Stimulated activated CD4-positive, alpha-beta T cell treated with anti-CD3 and anti-CD28 coated beads, Interleukin-2, amount 100 ng/mL, for 24 hours (primary cell): ENCODE measurements at places on chromosomes 11 and 22.
A peak's percentile ranks its signal among the peaks of the same experiment; 100 is the strongest.

GRCh38 chr11:58060939-58061672, 30.4 kb downstream of the OR6Q1 start:
- no peak for DNase-seq

DNA sequence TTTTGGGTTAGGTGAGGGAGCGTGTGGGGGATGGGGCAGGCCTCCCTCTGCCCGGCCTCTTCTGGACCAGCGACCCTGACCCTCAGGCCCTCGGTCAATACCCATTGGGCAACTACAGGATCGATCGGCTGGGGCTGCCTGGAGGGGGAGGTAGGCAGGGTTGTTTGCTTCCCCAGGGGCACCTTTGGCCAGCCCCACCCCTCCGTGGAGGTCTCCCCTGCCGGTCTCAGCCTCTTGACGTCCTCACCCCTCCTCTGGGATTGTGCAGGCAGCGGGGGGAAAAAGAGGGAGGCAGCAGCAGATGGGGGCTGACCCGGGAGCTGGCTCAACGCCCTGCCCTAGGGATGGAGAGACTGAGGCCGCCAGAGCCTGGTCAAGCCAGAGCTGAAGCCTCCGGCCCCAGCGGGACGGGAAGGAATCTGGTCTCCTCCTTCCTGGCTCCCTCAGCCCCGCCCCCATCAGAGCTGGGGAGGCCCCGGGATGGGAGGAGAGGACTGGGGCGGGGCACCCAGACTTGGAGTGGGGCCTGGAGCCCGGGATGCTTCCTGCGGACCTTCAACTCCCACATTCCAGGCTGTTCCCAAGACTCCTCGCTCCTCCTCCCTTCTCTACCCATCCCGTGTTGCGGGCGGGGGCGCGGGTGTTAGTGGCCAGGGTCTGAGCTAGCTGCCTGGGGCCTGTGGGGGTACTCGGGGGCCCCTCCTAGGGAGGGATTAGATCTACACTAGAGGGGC, 14.4 kb upstream of the CDC42EP1 start:
- no peak for DNase-seq

DNA sequence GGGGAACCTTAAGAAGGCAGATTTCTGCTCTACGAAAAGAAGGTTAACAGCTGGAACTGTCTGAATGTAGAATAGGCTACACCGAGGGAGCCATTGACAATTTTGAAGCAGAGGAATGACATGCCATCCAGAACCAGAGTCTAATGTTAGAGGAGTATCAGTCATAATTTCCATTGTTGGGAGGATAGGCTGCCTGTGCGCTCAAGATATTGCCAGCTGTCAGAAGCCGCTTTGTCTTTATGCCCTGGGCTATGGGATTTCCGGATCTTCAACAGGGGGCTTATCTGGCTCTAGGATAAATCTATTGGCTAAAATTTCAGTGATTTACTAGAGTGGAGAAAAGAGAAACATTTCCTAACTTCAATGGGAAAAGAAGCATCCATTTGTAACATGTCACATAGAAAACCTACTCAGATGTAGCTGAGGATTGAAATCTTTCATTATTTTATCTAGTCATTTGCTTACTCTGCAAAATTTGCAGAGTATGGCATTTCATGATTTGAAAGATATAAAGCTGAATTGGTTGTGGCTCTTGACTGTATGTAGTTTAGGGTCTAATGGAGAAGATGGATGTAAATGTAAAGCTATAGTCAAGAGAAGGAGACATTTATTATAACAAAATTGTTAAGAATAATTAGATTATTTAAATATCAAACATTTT, 78.9 kb downstream of the ANO3 start:
- DNase-seq, result no peak

- DNase-seq, result no peak
Observed at GRCh38 chr11:93817426-93818348, 32.7 kb downstream of the VSTM5 start.

- DNase-seq, result no peak
Observed at GRCh38 chr22:36571991-36572390, 43.0 kb upstream of the EIF3D start.

DNA sequence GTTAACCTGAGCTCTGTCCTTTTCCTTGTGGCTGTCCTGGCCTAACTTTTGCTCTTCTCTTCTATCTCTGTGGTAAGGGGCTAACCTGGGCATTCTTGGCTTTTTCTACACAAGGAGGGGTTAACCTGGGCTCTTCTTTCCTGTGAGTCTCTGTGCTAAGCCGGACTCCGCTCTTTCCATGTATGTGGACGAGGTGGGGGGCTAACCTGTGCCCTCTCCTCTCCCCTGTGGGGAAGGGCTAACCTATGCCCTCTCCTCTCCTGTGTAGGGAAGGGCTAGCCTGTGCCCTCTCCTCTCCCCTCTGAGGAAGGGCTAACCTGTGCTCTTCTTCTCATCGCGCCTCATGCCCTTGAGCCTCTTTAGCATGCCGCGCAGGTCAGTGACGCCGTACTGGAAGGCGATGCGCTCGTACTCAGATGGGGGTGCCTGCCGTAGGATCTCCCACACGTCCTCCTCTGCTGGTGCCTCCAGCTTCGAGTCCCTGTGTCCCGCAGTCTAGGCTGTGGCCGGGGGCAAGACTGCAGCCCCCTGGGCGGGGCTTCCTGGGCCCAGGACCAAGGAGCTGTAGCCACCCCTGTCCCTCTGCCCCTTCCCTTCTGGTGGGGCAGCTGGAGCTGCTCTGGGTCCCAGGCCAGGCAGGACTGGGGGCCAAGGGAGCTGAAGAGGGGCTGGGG, 6.5 kb downstream of the MYBPC3 start:
- no peak for DNase-seq

DNA sequence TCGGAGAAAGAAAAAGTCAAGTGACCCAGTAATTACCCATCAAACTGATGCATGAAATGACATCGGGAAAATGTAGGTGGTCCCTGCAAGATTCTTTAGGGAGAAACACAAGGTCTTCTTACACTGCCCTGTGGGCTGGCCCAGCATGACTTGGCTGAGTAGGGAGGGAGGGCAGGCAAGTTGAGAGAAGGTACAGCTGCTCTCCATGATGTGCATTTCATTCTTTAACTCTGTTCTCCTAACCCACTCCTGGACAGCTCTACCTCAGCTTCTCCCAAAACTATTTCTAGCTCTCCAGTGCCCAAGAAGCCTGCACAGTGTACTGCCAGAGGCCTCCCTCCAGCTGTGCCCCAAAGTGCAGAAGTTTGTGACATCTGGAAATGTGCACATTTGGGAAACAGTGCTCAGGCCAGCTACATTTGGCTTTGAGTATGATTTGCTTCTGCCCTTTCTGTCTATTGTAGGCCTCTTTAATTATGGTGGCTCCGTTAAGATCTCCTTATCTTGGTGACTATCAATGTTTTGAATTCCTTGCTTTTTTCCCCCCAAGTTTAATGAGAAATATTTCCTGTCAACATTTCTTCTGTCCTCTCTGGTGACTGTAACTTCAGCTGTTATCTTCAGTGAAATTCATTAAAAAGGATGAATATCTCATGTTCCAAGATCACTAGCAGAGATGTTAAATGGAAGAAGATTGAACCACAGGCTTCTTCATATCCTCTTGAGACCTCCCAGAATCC, 26.7 kb upstream of the PRSS23 start:
- DNase-seq, result no peak

DNA sequence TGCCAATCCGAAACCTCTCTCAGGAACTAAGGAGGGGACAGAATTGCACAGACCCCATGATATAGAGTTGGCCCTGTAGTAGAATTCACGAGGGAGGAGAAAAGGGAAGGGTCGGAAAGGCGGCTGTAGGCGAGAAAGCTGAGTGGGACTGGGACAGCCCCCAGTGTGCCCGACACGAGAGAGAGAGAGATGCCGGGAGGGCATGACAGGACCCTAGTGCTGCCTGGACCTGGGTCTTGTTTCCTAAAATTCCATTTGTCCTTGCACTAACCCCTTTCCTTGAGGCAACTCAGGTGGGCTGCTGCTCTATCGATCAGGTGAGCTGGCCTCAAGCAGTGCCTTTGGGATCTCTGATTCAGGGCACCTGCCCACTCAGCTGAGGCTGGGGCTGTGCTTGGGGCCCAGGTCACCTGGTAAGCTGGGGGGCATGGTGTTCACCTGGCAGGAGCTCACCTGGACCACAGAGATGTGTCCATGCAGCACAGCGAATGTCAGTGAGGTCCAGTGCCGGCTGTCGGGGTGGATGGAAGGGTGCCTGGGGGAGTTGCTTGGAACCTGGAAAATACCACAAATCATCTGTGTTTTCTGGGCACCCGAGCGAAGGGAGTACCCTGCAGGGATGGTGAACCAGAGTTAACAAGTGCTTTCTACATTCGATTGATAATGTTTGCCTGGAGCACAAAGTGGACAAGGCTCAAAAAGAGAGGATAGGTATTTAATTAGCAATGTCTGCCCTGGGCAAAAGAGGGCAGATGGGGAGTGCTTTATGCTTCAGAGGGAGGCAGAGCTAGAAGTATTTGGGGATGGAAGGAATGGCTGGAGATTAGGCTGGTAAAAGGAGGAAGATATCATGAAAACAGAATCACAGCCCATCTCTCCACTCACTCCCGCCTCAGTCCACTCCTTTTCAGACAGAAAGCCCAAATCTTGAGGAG, 61.6 kb downstream of the NAT10 start:
- DNase-seq, result no peak

GRCh38 chr11:119295178-119295577, 21.8 kb downstream of the MCAM start:
- DNase-seq, result no peak

- DNase-seq, result no peak
Observed at GRCh38 chr11:122229481-122230384, 113.7 kb upstream of the BLID start.

- DNase-seq, result no peak
Observed at GRCh38 chr22:40631925-40632324, 4.6 kb downstream of the MRTFA start.

DNA sequence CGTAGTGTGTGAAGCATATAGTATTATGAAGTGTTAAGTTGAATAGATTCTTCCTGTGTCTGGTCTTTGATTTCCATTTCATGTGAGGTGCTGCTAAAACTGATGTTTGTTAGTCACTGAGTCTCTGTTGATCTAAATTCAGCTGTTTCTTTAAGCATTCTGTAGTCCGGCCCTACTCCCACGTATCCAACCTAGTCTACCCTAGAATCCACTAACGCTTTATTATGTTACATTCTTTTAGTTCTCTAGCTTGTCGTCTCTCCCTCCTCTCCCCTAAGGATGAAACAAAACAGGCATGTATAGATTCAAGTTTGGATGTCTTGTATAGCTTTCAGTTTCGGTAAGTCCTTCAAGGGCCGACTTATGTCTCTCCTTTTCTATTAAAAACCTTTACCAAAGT, 4.1 kb downstream of the WEE1 start:
- no peak for DNase-seq

GRCh38 chr11:3006505-3007260, 14.6 kb upstream of the NAP1L4 start:
- DNase-seq, result no peak

GRCh38 chr11:86068138-86068871, 579 bp downstream of the PICALM start:
- peak; percentile 54 for DNase-seq

GRCh38 chr11:17233101-17233500, 25.3 kb upstream of the PIK3C2A start:
- DNase-seq, result no peak

DNA sequence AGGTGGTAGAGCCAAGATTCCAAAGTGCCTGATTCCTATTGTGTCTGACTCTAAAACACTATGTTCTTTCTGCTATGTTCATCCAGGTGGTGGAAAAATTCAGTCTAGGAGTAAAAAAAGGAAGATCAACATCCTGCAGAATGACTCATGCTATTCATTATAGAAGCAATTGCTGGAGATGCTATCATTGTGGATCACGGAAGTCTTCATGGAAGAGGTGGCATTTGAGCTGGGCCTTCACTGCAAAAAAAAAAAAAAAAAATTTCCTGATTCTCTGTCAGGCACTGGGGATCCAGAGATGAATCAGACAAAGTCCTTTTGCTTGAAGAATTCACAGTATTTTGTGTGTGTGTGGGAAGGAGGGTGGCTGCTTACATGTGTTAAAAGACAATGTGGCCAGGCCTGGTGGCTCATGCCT, 1.4 kb upstream of the UVRAG start:
- DNase-seq, result no peak

GRCh38 chr11:64419818-64420485, 61.0 kb downstream of the RPS6KA4 start:
- no peak for DNase-seq

GRCh38 chr11:126332221-126332711, 23.2 kb upstream of the ST3GAL4 start:
- DNase-seq, result no peak

- DNase-seq, result no peak
Observed at GRCh38 chr11:14541192-14541947, 21.2 kb upstream of the PSMA1 start.

DNA sequence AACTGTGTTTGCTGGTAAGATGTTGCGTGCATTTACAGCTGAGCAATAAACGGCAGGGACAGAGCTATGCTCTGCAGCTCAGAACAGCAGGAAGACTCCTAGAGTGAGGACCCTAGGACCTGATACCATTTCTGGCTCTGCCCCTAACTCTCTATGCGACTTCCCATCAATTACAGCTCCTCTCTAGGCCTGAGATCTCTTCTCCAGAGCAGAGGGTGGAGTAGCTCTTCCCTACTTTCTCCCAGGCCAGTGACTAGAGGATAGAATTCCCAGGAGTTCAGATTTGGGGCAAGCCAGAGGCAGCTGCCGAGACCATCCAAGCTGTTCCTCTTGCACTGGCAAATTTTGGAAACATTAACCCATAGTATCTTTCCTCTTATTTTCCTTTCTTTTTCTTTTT, 12.8 kb upstream of the SCGB1A1 start:
- no peak for DNase-seq

- DNase-seq, result no peak
Observed at GRCh38 chr22:39984006-39984405, 10.7 kb upstream of the FAM83F start.

DNA sequence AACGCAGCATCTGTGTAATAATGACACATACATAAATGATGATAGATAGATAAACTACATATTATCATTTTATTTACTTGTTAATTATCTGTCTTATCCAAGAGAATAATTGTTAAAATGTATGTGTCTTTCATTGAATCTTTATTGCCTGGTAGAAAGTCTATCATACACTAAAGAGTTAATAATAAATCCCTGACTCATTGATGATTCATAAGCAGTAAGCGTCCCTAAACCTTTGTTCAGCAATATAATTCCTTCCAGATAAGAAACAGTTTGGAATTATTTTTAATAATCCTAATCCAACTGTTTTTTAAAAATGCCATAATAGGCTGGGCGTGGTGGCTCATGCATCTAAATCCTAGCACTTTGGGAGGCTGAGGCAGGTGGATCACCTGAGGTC, 655.6 kb upstream of the CNTN5 start:
- DNase-seq, result no peak
